CD4-positive, alpha-beta T cell treated with Interleukin-6 at 100 ng/mL for 8 hours (primary cell): ENCODE measurements at places on chromosomes 16 and 17.
A peak's percentile ranks its signal among the peaks of the same experiment; 100 is the strongest.

- no peak for DNase-seq
These were observed 25.0 kb downstream of the NXN start for GRCh38 chr17:954431-955164.

DNA sequence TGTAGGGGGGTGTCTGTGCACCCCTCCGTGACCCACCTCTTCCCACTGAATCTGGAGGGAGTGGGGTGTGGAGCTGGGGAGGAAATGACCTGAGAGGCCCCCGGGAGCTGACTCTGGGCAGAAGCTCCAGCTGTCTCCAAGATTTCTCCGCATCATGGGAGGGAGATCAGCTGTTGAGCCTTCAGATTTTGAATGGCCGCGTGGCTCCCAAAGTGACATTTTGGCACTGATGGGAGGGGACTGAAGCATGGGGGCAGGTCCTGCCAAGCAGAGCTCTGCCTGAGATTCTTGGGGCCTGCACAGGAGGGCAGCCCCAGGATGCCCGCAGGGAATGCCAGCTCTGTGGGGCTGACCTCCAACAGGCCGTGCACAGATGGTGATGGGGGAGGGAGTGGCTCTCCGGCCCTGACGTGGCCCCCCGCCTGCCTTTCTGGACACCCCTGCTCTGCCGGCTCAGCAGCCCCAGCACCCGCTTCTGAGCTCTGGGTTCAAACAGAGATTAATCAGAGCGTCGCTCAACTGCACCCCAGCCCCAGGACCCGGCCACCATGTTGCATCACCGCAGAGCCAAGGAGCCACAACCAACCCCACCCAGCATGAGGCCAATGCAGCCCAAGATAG, 25.3 kb upstream of the UBE2I start:
- no peak for DNase-seq

DNA sequence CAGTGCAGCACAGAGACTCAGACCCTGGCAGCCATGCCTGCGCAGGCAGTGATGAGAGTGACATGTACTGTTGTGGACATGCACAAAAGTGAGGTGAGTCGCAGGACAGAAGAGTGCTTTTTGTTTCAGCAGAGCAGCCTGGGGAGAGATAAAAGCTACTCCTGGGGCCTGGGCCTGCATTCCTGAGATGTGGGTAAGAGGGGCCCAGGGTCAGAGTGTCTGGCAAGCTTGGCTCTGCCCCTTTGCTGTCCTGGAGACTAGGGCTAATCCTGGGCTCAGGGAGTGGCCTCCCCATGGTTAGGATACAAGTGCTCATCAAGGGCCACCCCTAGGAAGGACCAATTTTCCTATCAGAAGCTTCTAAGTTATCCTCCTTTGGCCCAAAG, 4.8 kb upstream of the ERBB2 start:
- no peak for DNase-seq

GRCh38 chr17:57447357-57447989, 191.2 kb downstream of the MSI2 start:
- DNase-seq: no peak

DNA sequence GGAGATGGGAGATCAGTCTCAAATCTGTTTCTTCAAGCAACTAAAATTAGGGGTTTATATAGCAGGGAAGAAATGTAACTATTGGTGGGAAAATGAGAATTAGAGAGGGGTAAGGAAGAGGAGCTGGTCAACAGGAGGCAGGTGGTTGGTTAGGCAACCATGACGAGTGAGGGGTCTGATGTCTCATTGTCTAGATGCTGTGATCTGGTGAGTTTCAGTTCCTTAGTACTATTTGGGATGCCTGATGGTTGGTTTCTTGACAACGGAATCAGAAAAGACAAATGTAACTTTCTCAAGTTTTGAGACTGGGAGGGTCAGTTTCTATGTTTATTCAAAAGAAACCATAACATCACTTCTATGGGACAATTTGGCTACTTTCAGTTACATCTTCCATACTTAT, 415.3 kb upstream of the C16orf82 start:
- DNase-seq: no peak

DNA sequence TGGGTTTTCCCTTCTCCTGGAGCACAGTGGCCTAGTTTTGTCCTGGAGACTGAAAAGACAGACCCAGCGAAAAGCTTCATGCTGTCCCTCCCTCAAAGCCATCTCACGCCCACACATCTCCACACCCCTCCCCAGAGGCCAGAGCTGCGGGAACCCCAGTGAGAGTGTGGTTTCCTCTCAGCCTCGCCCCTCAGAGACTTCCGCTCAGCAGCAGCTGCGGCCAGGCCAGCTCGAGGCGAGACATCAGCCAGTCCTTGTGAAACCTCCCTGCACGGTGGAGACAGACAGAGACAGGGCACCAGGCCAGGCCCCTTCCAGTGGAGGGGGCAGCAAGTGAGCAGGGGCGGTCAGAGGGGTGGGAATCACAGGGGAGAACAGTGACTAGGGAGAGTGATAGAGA, 77.0 kb upstream of the TNRC6C start:
- DNase-seq: peak; percentile 82

- no peak for DNase-seq
These were observed 2.2 kb downstream of the LASP1 start for GRCh38 chr17:38872027-38872511.

- DNase-seq: peak; percentile 85
These were observed 12.7 kb upstream of the ALDOA start for GRCh38 chr16:30052671-30053372.

DNA sequence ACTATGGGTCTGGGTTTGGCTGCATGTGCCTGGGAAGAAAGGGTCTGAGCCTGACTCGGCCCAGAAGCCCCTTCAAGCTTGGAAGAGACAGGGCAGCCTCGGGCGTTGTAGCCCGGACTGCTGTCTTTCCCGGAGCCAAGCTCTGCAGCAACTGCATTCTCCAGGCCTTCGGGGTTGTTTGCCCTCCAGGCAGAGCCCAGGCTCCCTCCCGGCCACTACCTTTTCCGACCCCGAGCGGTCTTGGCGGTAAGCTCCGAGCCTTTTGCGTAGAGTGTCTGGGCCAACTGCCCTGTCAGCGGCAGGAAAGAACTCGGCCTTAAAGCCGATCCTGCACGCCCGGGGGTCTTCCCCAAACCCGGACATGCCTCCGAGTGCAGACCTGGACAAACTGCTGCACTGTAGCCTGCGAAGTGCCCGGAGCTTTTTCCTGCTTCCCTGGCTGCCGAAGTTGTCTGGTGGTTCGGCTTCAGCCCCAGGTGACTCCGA, 1.3 kb downstream of the LHX1 start:
- DNase-seq: no peak

- no peak for DNase-seq
These were observed 56.7 kb downstream of the YPEL2 start for GRCh38 chr17:59388069-59388556.

- no peak for DNase-seq
These were observed 20.8 kb downstream of the PIK3R5 start for GRCh38 chr17:8944748-8945147.

DNA sequence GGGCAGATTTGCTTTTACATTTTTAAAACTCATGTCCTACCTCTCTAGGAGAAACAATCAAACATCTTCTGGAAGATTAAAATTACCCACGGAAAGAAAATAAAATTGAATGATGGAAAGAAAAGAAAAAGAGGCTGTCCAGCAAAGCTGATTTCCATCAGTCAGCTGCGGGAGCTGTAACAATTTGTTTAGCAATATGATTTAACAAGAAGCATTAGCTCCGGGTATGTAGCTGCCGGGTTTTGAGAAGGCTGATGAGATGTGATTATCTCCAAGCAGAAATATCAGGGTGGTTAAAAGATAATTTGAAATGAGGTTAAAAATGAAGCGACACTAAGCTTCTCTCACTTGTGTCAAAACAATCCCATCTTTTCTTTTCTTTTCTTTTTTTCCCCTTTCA, 608.9 kb upstream of the SALL1 start:
- DNase-seq: no peak

DNA sequence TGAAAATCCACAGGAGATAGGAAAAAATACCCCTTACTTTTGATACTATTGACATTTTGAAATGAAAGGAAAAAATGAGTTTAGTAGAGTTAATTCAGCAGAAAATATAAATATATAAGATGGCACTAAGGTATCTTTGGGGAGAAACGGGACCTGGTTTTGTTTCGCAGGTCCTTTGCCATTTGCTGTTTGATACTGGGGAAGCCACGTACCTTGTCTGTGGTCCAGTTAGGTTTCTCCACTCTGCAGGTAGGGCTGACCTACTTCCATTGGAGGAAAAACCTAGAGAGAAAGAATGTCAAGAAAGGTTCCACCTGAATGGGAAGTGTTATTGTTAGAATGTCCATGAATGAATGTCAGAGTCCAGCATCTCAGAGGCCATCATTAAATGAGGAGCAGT, 48.1 kb downstream of the HLF start:
- no peak for DNase-seq

GRCh38 chr17:66580956-66581391, 253.9 kb upstream of the CACNG5 start:
- no peak for DNase-seq

DNA sequence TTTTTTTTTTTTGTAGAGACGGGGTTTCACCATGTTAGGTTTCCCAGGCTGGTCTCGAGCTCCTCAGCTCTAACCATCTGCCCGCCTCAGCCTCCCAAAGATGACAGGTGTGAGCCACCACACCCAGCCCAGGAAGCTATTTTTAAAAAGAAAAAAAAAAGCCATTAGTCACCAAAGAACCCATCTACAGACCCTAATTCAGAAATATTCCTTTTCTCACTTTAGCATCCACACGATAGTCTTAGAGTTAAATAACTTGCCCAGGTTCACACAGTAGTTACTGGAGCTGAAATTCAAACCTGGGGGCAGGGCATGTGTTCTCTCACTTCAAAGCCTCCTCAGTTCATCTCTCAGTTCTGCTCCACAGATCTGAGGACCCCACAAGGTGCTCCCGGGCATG, 70.3 kb upstream of the NOL11 start:
- no peak for DNase-seq

DNA sequence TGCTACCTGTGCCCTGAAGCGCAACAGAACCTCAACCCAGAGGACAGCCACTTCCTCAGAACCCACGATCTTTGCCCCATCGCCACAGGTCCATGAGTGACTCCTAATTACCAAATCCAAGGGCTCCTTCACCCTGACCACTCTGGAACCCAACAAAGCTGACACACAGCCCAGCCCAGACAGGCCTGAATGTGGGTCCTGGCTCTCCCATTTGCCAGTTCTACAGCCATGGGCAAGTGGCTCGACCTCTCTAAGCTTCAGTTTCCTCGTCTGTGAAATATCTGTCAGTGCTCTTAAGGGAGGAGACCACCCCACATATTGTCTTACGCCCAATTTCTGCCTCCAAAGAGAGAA, 18.0 kb upstream of the ENDOV start:
- no peak for DNase-seq

- no peak for DNase-seq
These were observed 279.0 kb downstream of the SLC39A11 start for GRCh38 chr17:72813481-72813880.

GRCh38 chr17:8857919-8858318, 9.6 kb downstream of the PIK3R6 start:
- DNase-seq: no peak

DNA sequence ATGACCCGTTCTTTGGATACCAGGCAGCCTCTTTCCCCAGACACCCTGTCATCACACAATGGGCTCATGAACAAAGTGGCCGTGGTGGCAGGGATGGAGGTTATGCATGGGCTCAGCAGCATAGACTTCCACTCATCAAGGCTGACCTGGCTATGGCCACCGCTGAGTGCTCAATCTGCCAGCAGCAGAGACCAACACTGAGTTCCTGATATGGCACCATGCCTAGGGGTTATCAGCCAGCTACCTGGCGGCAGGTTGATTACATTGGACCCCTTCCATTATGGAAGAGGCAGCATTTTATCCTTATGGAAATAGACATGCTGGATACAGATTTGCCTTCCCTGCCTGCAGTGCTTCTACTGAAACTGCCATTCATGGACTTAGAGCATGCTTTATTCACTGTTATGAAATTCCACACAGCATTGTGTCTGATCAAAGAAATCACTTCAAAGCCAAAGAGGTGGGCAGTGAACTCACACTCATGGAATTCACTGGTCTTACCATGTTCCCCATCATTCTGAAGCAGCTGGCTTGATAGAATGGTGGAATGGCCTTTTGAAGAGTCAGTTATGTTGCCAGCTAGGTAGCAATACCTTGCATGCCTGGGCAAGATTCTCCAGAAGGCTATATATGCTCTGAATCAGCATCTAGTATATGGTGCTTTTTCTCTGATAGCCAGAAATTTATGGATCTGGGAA, 160.6 kb downstream of the PRKCB start:
- DNase-seq: no peak

GRCh38 chr17:36598951-36599401, 2.4 kb upstream of the MRM1 start:
- no peak for DNase-seq

DNA sequence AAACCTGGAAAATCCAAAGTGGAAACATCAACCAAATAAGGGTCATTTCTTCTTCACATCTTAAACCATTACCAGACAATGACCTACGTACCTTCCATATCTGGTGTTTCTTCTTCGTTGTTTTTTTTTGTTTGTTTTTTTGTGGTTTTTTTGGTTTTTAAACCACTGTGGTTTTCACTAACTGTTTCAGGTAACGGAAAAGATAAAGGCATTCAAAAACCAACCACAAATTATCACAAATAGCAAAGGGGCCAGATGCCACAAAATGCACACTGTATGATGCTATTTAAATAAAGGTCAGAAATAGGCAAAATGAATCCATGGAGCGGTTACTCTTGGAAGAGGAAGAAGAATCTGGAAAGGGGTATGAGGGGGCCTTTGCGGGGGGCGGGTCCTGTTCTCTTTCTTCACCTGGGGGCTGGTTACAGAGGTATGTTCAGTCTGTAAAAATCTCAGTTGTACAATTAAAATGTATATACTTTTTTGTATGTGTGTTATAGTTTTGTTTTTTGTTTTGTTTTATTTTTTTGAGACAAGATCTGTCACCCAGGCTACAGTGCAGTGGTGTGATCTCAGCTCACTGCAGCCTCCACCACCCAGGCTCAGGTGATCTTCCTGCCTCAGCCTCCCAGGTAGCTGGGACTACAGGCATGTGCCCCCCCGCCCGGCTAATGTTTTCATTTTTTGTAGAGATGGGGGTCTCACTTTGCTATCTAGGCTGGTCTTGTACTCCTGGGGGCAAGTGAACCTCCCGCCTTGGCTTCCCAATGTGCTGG, 29.6 kb downstream of the LITAF start:
- DNase-seq: no peak

GRCh38 chr16:79897453-79898146, 297.1 kb upstream of the MAF start:
- no peak for DNase-seq

GRCh38 chr17:20218272-20218671, 209.1 kb downstream of the SPECC1 start:
- no peak for DNase-seq

GRCh38 chr17:13478326-13478830, 123.4 kb downstream of the HS3ST3A1 start:
- DNase-seq: no peak

- no peak for DNase-seq
These were observed 10.0 kb downstream of the SLC22A31 start for GRCh38 chr16:89190150-89190958.

- DNase-seq: peak; percentile 50
These were observed 622 bp downstream of the NDEL1 start for GRCh38 chr17:8436169-8436843.

DNA sequence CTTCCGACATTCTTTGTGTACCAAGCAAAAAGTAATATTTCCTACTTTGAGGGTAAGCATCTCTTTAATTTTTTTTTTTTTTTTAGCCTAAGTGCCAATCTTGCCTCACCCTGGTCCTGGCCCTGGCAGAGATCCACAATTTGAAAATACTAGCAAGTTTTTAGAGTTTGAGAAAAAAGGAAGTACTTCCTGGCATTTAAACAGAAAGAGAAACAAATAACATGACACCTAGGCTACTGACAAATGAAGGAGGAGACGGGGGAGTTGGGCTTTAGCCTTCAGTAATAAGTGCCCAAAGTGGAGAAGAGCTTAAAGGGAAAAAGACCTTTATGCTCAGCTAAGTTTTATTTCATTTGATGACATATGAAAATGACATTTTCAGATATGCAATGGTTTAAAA, 92.8 kb downstream of the HS3ST3A1 start:
- no peak for DNase-seq
